ENCODE measurements at places on chromosomes 7 and 10.
A peak's percentile ranks its signal among the peaks of the same experiment; 100 is the strongest.

- DNase-seq = no peak
Measured at GRCh38 chr10:27319752-27320431, 79.3 kb upstream of the ACBD5 start.

GRCh38 chr10:101301111-101301731 lies 52.7 kb upstream of the BTRC start:
- peak; percentile 79 for DNase-seq

DNA sequence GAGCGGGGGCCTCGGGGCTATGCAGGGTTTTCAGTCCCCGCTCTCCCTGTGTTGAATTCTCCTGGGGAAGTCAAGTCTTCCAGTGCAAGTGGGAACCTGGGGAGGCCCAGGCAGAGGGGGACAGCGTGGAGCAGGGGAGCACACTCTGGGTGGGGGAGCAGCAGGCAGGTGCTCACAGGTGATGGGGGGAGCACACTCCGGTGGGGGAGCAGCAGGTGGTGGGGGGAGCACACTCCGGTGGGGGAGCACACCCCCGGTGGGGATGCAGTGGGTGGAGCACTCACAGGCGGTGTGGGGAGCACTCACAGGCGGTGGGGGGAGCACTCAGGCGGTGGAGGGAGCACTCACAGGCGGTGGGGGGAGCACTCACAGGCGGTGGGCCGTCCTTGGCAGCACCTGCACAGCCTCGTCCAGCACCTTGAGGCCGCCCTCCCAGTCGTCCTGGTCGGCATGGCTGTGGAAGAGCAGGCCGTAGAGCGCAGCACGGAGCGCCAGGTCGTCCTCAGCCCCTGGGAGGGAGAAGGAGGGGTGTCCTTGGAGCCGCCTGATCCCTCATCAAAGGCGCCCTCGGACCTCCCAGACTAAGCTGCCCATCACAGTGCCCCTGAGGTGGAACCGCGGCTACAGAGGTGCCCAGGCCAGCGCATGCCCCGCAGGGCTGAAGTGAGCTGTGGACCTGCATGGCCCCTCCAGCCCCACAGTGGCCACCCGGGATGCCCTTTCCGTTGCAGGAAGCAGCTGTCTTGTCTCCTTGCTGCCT lies 56.7 kb downstream of the CFAP46 start:
- no peak for DNase-seq

DNA sequence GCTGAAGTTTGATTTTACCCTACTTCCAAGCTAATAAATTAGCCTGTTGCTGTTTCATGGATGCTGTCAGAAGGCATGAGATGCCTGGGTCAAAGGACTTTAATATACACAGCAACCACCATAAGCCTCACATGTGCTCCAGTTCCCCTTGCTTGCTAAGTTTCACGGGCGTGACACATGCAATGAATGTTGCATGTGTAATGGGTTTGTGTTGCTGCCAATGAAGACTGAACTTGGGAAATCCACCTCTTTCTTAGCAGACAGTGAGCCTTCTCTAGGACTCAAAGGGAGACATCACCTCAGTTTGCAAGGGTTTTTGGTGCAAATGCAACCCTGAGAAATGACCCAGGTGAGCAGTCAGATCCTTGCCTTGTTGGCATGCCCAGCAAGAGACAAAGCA lies 505.5 kb upstream of the PODXL start:
- DNase-seq = no peak

DNA sequence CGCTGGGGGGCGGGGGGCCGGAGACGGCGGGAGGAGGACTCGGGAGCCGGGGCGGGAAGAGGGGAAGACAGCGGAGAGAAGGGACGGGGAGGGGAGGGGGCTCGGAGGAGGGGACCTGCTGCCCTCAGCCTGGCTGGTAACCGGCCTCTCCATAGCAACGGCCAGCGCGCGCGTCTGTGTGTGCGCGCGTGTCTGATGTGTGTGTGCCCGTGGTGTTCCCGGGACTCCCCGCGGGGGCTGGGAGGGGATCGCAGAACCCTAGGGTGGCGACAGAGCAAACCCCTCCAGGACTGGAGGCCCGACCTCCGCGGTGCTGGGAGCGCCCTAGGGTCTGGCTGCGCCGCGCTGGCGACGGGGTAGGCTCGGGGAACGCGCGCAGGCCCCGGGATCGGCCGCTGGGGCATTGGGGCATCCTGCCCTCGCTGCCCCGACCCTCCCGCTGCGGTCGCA lies 356.3 kb downstream of the DNAJB6 start:
- no peak for DNase-seq

- DNase-seq = peak; percentile 15
Measured at GRCh38 chr10:99619090-99619800, 994 bp downstream of the SLC25A28 start.

DNA sequence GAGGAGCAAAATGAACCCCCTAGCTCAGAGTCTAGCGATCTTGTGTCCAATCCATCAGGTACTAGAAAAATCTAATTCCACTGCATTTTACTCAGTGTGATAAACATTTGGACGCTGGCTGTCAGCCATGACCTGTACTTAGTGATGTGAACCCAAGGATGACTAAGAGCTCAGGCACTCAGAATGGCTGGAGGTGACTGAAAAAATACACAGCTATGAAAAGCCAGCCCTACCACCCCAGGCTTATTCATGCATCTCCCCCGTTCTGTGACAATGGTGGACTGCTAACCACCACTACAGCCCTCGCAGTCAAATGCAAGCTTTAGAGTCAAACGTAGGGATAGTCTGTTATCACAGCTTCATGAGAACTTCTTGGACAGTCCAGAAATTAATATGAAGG lies 14.9 kb downstream of the AFAP1L2 start:
- DNase-seq = no peak

- DNase-seq = peak; percentile 18
Measured at GRCh38 chr10:84140036-84140379, 699 bp downstream of the GHITM start.

GRCh38 chr10:53601260-53601875 lies 828.8 kb upstream of the MBL2 start:
- DNase-seq = peak; percentile 47

DNA sequence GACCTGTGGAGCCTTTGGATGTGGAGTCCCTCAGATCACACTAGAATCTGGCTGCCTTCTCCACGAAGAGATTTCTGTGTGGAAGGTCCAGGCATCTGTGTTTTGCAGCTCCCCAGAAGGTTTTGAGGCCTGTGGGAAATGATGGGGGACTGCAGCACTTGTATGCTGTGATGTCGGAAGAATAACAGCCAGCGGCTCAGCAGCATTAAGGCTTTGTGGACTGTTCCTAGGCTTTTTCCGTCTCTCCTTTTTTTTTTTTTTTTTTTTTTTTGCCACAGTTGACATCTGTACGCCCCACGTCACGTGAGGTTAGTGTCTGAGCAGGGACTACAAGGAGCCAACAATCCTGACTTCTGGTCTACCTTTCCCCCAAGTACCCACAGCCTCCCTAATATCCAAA lies 181.3 kb downstream of the PFKFB3 start:
- DNase-seq = no peak

- DNase-seq = no peak
Measured at GRCh38 chr7:50151001-50151400, 58.0 kb upstream of the ZPBP start.

GRCh38 chr7:23235813-23236221 lies 10.8 kb upstream of the GPNMB start:
- DNase-seq = no peak

DNA sequence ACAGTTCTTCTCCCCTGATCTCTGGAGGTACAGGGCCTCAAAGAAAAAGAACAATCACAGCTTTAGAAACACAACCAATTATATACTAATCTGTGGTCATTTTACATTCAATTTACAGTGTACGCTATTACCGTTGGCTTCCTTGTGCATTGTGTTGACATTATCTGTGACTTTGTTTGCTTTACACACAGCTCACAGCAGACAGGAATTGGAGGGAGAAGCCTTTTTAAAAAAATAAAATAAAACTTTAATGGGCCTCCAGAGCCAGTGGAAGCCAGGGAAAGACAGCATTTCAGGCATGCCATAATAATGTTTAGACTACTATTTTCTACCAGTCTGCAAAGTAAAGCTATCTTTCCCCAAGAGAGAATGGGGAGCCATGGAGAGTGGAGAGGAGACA lies 179.0 kb upstream of the ADO start:
- DNase-seq = no peak

GRCh38 chr10:104309980-104310978 lies 28.0 kb downstream of the ITPRIP start:
- DNase-seq = peak; percentile 36

DNA sequence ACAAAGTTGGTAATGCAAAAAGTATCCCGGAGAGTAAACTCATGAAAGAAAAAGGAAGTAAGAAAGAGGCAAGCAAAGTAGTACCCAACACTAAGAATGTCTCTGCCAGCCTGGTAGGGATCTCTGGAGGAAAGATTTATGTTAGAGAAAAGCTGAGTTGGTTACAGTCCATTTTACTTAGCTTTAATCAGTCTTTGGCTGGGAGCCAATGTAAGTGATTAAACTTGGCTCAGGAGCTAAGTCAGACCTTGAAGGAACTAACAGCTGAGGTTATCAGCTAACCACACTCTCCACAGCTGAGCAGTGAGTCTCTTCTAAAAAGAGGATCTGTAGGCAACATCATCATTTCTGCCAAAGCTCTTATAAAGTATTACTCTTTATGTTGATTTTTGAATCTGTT lies 148.0 kb downstream of the ANKRD7 start:
- peak; percentile 83 for DNase-seq

GRCh38 chr10:47307381-47307780 lies 7.4 kb downstream of the GDF10 start:
- DNase-seq = no peak

DNA sequence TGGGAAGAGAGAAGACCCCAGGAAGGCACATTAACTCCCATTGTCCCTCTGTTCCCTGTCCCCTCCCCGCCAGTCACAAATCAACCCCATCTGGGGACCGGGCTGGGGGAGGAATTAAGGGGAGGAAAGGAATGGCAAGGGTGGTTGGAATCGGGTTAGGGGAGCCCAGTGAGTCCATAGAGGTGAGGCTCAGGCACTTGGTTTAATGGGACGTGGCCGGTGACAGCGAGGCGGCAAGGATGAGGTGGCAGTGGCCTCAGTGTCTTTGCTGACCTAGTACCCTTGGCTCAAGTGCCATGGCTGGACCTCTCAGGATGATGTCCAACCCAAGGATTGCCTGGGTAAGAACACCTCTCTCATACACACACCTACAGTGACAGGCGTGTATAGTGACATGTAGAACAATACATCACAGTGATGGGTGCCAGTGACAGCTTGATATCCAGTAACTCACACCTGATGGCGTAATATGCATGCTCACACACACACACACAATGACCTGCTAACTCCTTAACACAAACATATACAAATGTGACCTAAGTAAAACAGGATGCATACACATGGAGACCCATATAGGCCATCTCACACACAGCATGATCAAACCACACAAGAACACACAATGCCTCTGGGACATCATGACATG lies 12.3 kb downstream of the KCNIP2 start:
- no peak for DNase-seq

- peak; percentile 28 for DNase-seq
Measured at GRCh38 chr10:115706488-115707076, 566.4 kb downstream of the GFRA1 start.
